B cell (primary cell): ENCODE measurements at places on chromosomes 4 and X.
A peak's percentile ranks its signal among the peaks of the same experiment; 100 is the strongest.

- DNase-seq, result no peak
Measured at GRCh38 chr4:139054791-139055505, 39.4 kb downstream of the NOCT start.

- DNase-seq, result no peak
Measured at GRCh38 chr4:7903791-7904516, 35.7 kb downstream of the AFAP1 start.

DNA sequence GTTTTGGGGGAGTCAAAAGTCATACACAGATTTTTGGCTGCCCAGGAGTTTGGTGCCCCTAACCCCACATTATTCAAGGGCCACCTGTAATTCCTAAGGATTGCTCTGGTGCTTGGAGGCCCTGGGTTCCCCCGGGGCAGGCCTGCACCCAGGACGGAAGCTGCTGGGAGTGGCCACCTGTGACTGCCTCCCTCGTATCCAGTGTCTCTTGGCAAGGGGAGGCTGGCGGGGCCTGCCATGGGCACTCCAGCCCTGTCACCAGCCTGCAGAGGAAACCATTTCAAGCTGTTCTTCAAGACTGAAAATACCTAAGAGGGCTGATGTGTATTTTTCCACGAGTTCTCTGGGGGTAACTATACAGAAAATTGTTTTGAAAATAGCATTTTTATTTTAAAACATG is 24.5 kb upstream of the GPR78 start:
- DNase-seq, result no peak

- DNase-seq, result no peak
Measured at GRCh38 chrX:38409289-38409688, 56.9 kb downstream of the OTC start.

DNA sequence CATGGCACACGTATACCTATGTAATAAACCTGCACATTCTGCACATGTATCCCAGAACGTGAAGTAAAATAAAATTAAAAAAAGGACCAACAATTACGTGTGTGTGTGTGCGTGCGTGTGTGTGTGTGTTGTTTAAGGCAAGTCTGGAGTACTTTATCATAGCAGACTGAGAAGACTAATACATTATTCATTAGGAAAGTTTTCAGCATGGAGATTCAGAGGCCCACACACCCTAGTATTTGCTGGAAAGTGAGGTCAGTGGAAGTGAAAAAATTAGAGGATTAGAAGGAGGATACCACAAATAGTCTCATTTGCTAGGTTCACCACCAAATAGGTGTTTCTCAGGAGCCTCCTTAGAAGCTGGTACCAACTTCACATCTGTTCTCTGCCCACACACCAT is 457.1 kb upstream of the CPEB2 start:
- no peak for DNase-seq

DNA sequence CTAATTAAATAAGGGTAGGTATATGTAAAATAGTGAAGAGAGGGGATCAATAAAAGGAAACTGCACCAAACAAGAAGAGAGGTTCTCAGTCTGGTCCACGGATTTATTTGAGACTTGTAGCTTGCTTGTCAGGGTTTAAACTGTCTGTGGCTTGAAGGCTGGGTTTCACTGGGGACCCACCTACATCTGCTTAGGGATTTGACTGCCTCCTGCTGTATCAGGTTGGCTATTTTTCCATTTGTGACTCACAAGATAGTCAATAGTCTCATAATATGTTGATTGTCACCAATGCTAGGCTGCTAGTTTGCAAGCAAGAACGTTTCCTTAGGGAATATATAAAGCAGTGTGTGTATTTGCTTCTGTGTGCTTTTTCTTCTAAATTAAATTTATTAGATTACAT is 1950.7 kb upstream of the IGFBP7 start:
- no peak for DNase-seq

- no peak for DNase-seq
Measured at GRCh38 chrX:39853417-39854030, 244.2 kb downstream of the BCOR start.

DNA sequence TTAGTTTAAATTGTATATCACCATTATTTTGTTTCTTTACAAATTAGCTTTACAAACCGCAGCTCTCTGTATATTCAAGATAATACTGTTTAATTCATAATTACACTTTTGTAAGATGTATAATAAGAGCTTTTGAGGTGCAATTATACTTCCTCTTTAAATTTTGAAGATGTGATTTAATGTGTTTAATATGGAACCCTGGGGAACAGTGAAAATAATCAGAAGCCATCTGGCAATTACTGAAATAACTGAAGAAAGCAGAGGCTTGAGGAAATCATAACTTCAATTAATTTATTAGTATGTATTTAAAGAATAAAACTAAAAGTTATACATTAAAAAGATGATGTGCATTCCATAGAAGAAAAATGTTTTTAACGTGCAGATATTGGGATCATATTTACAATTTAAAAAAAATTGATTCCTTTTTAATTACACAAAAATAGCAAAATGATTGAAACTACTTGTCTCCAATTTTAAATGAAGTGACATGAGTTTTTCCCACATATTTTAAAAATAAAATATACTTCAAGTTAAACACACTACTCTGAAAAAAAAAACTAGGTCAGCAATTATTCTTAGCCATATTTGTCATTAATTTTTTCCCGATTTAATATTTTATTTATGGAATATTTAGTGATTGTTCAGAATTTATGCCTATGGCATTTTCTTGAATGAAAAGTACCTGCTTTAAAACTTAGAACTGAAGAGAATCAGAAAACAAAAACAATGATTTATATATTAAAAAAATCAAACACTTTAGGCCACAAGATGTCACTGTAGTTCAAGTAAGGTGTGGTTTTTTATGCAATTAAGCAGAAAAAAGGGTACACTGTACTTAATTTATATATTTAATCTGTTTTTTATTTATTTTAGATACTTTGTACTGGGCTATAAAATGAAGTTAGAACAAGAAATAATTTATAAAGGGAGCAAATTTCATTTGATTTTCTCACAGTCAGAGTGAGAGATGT is 942.7 kb upstream of the NDST4 start:
- DNase-seq, result no peak

GRCh38 chr4:95014068-95014467 is 256.3 kb downstream of the BMPR1B start:
- DNase-seq, result no peak

GRCh38 chrX:105706041-105706440 is 116.3 kb upstream of the NRK start:
- no peak for DNase-seq

DNA sequence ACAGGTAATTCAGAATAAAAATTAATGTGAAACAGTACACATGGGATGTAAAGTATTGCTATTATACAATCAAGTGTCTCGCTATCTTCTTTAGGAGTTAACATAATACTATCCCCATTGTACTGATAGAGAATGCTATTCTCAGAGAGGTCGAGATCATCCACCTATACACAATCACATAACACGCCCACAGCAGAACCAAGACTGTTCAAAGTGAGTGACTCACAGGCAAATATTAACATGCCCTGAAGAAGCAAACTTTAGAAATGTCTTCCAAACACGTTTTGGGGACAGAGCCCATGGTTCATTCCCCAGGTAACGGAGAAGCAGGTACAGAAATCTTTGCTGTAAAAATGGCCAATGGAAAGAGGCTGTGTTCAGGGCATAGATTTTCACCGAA is 50.1 kb upstream of the PHKA2 start:
- DNase-seq, result no peak

DNA sequence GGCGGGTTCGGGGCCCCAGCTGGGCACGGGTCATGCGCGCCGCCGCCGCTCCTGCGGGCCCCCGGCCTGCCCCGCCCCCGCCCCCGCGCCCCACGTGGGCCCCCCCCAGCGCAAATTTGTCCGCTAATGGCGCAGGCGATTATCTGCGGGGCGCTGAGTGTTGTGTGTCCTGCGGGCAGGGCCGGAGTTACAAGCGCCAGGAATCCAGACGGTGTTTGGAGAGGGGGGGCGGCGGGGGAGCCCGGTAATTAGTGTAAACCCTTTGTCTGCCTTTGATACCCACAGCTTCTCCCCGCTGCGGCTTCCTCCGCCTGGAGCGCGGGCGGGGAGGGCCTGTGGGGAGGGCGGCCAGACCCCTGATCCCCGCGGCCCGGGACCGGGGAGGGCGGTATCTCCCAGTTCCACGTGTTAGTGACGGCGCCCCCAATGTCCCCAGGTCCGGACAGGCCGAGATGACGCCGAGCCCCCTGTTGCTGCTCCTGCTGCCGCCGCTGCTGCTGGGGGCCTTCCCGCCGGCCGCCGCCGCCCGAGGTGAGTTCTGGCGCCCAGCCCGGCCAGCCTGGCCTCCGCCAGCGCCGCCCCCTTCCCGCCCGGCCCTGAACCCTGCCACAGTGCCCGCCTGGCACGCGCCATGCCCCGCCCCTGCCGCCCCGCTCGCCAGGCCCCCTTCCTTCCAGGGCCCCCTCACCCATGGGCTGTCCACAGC is 761 bp downstream of the FGFRL1 start:
- DNase-seq, result peak; percentile 63

DNA sequence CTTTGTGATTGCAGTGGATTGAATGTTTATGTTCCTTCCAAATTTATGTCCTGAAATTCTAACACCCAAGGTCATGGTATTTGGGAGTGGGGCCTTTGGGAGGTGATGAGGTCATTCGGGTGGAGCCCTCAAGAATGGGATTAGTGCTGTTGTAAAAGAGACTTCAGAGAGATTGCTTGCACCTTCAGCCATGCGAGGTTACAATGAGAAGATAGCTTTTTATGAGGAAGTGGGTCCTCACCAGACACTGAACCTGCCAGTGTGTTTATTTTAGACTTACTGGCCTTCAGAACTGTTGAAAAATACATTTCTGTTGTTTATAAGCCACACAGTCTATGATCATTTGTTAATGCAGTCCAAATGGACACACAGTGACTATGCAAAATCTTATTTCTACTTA is 161.0 kb upstream of the GPRIN3 start:
- no peak for DNase-seq

DNA sequence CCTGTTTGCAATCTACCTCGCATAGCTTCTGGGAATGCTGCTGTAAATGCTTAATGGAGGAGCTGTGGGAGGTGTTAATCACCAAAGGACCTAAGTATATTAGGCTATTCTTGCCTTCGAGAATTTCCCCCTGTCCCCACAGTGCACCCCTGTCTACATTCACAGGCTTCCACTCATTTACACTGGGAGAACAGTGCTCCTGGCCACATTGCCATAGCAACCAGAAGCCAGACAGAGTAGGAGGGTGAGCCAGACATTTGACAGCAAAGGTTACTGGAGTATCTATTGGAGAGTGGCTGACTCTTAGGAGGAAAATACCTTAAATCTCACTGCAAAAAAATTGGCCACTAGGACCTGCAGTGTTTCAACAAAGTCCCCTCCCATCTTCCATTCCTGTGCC is 185.9 kb upstream of the PBDC1 start:
- no peak for DNase-seq

- DNase-seq, result no peak
Measured at GRCh38 chr4:47729131-47729680, 108.7 kb downstream of the CORIN start.

GRCh38 chr4:68765876-68766275 is 49.9 kb upstream of the UGT2B10 start:
- no peak for DNase-seq

DNA sequence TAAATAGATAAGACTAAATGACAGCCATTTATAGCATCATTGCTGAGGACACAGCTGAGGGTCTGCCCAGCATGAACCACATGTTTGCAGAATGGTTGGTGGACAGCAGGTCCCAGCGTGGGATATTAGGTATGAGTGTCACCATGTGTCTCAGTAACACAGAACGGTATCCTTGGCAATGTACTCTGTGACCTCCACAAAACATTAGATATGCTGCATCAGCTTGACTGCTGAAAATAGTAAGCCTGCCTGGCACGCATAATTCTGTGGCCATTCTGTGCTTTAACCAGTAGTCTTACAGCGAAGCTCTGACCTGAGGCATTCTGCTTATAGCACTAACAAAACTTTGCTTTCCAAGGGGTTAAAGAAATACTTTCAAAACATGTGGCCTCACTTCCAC is 32.0 kb downstream of the LIMCH1 start:
- DNase-seq, result no peak

- no peak for DNase-seq
Measured at GRCh38 chr4:134883831-134884449, 682.4 kb upstream of the PABPC4L start.

GRCh38 chr4:40418430-40419230 is 83.5 kb downstream of the CHRNA9 start:
- no peak for DNase-seq

DNA sequence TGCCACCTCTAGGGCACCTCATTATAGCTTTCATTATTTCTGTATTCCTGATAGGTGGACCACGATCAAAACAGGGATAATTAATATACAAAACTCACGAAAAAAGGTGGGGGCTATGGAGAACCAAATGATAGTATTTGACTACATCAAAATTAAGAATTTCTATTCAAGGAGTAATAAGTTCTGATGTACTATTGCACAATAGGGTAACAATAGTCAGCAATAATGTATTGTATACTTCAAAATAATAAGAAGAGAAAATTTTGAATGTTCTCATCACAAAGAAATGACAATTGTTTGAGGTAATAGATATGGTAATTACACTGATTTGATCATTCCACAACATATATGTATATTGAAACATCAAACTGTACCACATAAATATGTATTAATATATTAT is 327.3 kb upstream of the TRAM1L1 start:
- no peak for DNase-seq

- no peak for DNase-seq
Measured at GRCh38 chrX:130340271-130340670, 552 bp downstream of the SLC25A14 start.

GRCh38 chrX:101931136-101931487 is 715 bp downstream of the ZMAT1 start:
- DNase-seq, result no peak
